ENCODE measurements at places on chromosomes 5 and 9. TPM values are rescaled to one million over a fixed set of nuclear protein-coding genes. Genes with fewer than 3 reads are reported as not detected.

Gene LOX
- total RNA-seq = 5.8 TPM

- DNase-seq = no peak
These were observed 3.4 kb upstream of the CCDC187 start for GRCh38 chr9:136307215-136307750.

- no peak for DNase-seq
These were observed 32.1 kb downstream of the KCTD16 start for GRCh38 chr5:144202726-144203125.

DNA sequence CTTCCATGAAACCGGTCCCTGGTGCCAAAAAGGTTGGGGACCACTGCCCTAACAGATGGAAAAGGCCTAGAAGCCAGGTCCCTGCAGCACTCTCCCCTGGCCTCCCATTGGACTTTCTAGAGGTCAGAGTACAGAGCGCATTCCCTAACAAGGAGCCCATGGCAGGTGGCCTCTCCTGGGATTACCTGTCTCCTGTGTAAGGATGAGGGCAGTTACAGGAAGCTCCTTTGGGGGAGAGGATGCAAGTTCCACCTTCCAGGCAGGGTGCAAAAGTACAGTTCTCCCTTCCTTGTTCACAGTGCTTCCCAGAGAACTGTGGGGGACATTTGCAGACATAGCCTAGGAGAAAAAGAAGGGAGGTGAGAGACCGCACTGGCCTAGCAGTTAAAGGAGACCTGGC lies 62.4 kb downstream of the SLC36A1 start:
- DNase-seq = no peak

GRCh38 chr9:126957687-126958053 lies 43.1 kb downstream of the RALGPS1 start:
- no peak for DNase-seq

- DNase-seq = no peak
These were observed 80.0 kb upstream of the TRIO start for GRCh38 chr5:14063138-14063537.

DNA sequence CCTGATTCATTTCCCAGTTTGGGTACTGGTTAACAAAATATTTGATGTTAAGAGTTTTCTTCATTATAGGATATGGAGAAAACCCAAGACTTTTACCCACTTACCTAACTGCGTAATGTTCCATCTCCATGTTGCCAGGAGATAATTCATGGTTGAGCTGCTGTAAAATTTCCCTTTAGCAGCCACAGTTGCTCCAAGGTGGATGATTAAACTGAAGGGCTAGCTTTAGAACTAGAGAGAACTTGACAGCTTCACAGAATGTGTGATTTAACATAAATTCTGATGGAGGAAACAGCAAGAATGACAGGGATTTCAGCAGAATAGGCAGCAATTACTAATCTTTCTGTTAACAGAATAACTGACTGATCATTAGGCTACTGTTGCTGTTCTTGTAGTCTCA lies 236.1 kb downstream of the MEF2C start:
- DNase-seq = no peak

DNA sequence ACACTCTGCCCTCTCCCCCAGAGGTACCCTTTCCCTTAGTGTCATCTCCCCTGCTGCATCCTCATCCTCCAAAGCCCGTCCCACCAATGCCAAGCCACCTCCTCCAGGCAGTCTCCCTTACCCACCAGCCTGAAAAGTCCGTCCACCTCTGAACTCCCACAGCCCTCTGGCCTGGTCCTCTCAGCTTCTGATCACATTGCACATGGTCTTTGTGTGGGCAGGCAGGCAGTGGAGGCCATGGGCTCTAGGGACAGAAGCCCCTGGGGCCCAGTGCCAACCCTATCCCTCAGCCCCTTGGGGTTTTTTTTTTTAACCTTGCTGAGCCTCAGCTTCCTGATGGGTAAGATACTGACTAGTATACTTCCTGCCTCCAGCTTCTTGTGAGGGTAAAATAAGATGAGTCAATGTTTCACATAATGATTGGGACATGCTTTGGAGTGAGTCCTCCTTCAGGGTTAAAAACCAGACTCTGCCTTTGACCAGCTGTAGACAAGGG lies 19.4 kb downstream of the CSF1R start:
- no peak for DNase-seq
